Skin of body (tissue), 3 donors: ENCODE measurements at places on chromosomes 1 and 21. TPM values are rescaled to one million over a fixed set of nuclear protein-coding genes. Genes with fewer than 3 reads are reported as not detected.

The PTGER3 gene
- 18.2 TPM for total RNA-seq

The RTCA gene
- 23.7 TPM for total RNA-seq

The KLHL20 gene
- total RNA-seq, result 31.1 TPM

The KLHL21 gene
- 17.8 TPM for total RNA-seq

The TMEM183A gene
- total RNA-seq, result 44.7 TPM

The SLFNL1 gene
- 0.30 TPM for total RNA-seq

The DNM3 gene
- 5.2 TPM for total RNA-seq

GRCh38 chr1:221032637-221033280 lies 153.5 kb downstream of the HLX start:
- peak; percentile 60 for DNase-seq

- DNase-seq, result no peak
Measured at GRCh38 chr1:178418284-178418955, 78.3 kb downstream of the CLEC20A start.

DNA sequence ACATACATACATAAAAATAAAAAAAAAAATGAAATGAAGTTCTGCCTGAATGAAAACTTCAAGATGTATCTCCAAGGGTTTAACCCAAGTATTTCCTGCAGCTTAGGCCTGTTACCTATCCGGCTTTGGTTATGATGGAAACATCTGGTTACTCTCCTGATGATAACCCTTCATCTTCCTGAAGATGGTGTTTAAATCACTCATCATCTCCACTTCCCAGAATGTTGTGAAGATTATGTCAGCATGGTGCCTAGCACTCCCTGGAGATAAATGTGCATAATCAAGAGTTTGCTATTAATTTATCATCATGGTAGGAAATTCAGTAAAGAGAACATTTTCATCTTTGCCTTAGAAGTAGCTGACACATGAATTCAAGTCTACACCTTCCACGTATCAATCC lies 52.9 kb upstream of the ZNF326 start:
- DNase-seq, result no peak

DNA sequence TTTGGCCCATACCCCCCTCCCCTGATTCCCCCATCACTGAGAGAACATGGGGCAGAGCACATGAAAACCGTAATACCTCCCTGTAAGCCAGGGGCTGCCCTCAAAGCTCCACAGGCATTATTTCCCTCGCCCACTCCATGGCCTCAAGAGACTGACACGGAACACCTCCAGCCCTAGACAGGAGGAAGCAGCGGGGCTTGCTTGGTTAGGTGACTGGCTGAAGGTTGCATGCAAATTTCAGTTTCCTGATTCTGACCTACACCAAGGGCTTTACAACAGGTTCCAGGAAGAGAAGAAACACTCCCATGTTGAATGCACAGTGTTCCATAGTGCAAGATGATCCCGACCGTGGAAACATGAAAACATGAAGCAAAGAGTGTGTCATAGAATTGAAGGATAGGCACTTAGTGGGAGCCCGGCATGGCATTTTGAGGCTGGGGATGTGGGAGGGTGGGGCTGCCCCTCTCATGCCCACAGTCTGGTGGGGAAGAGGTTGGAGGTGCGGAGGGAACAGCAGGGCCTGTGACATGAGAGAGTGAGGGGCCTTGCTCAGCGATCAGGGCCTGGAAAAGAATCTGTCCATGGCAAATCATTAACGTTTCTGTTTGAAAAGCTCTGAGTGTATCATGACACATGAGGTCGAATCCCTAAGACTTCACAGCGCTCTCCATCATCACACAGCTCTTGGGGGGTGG lies 33.5 kb downstream of the GPR137B start:
- DNase-seq, result no peak

DNA sequence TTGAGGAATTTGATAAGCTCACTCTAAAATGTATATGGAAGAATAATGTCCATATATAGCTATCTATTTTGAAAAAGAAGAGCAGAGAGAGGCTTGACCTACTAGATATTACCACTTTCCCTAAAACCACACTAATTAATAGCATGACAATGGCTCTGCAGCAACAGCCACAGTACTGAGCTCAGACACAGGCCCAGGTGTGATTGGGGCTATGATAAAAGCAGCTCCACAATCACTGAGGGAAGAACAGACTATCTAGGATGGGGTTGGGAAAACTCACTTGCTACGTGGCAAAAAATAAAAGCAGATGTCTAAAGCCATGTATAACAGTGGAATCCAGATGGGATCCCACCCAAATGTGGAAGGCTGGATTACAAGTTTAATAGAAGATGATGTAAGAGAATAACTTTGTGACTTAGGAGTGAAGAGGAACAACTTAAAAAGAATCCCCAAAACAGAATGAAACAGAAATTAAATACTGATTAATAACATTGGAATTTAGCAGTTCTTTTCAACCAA lies 80.8 kb upstream of the RAB4A start:
- DNase-seq, result peak; percentile 28

DNA sequence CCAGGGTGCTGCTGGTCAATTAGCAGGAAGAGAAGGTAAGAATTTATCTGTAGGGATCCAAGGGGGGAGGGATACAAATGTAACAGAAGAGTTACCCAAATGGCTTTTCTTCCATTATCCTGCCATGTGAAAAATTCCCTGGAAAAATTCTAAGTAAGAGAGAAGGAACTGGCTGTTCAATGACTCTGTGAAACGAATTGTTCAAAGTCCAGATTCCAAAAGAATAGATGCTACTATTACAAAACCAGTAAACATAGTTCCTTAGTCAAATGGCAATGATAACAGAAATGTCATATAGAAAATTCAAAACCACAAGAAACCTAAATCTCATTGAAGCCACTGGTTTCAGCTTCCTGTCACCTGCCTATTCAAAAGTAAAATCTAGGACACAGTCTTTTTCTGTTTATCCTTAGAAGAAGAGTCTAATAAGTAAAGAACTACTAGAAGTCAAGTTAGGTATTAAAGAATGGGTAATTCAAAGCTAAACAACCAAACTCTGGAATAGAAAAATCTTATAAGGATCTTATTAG lies 102.6 kb downstream of the ZNF644 start:
- DNase-seq, result no peak

DNA sequence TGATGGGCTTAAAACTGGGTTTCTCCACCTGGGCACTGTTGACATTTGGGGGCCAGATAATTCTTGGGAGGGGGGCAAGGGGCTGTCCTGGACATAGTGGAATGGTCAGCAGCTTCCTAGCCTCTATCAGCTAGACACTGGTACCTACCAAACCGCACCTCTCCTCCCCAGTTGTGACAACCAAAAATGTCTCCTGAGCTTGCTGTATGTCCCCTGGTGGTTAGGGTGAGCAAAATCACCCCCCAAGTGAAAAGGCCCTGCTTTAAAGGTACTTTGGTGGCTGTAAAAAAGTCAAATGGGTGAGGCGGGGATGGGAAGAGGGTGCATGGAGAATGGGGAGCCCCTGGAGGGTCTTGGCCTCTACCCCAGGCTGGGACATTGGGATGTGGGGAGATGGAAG lies 182.0 kb downstream of the IGSF21 start:
- no peak for DNase-seq

DNA sequence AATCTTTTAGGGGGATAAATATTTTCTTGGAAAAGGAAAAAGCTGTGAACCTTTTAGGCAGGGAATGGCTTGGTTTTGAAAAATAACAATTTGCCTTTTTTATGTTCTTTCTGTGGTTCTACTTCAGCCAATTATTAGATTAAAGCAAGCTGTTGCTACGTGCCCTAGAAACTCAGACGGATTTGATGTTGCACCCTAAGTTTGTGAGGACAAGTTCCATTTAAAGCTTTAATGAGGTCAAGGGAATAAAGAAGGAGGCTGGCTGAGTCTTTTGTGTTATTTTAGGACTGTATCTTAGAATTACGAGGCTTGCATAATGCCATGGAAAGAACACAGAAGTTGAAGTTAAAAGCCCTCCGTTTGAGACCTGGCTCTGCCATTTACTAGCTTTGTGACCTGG lies 216.9 kb downstream of the NUF2 start:
- no peak for DNase-seq

DNA sequence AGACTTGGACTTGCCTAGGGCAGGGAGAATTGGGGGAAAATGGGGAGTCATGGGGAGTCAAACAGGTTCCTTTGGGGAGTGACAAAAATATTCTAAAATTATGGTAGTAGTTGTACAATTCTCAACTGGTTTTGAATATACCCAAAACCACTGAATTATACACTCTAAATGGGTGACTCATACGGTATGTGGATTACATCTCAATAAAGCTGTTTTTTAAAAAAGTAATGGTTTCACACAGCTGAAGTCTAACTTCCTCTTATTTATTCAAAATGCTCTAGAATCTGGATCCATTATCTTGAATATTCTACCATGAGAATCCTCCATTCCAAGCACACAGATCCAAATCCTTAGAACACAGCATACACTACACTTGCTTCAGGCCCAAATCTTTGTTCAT lies 11.1 kb downstream of the EIF4G3 start:
- DNase-seq, result no peak

GRCh38 chr1:33177996-33178540 lies 3.8 kb downstream of the TRIM62 start:
- DNase-seq, result no peak

DNA sequence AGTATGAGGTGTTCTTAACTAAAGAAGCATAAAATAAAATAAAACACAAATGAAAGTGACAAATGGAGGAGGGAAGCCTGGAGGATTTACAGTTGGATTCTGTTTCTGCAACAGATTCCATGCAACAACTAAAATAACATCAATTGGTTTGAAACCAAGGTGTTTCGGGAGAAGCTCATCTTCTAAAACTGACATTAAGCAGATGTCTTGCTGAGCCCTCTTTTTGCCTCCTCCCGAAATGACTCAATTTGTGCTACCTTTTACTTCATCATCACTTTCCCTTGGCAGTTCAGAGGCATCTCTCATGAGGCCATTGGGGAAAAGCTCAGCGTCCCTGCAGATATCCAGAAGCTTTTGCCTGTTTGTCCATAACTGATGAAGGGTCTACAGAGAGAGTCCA lies 121.6 kb upstream of the ADAR start:
- no peak for DNase-seq

DNA sequence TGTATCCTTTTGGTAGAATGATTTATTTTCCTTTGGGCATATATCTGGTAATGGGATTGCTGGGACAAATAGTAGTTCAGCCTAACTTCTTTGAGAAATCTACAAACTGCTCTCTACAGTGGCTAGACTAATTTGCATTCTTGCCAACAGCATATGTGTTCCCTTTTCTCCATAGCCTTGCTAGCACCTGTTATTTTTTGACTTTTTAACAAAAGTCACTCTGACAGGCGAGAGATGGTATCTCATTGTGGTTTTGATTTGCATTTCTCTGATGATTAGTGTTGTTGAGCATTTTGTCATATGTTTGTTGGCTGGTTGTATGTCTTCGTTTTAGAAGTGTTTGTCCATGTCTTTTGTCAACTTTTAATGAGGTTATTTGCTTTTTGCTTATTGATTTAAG lies 99.8 kb downstream of the UCK2 start:
- no peak for DNase-seq

DNA sequence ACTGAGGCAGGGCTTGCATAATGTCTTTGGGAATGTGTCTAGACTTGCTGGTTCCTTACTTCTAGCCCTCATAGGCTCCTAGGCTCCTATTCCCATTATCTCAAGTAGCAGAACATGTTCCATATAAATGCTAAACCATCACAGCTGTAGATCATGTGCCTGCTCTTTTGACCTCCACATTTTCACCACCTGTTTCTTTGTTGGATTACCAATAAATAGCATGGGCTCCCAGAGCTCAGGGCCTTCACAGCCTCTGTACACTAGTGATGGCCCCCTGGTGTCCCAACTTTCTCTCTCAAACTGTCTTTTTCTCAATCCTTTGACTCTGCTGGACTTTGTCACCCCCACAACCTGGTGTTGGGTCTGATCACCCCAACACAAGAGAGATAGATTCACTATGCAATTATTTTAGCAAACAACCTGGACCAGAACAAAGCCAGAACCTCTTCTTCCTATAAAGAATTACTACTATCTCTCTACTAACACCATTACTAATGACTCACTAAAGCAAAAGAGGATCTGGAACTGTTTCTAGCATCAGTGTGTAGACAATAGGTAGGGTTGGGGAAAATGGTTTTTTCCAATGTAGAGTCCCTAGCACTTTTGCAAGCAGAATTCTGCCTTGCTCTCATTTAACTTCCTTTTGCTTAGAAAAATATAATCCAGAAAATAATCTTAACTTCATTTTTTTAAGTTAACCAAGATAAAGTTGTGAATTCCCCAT lies 51.7 kb downstream of the WLS start:
- DNase-seq, result no peak

- no peak for DNase-seq
Measured at GRCh38 chr1:148385371-148386030, 97.6 kb downstream of the PPIAL4G start.

DNA sequence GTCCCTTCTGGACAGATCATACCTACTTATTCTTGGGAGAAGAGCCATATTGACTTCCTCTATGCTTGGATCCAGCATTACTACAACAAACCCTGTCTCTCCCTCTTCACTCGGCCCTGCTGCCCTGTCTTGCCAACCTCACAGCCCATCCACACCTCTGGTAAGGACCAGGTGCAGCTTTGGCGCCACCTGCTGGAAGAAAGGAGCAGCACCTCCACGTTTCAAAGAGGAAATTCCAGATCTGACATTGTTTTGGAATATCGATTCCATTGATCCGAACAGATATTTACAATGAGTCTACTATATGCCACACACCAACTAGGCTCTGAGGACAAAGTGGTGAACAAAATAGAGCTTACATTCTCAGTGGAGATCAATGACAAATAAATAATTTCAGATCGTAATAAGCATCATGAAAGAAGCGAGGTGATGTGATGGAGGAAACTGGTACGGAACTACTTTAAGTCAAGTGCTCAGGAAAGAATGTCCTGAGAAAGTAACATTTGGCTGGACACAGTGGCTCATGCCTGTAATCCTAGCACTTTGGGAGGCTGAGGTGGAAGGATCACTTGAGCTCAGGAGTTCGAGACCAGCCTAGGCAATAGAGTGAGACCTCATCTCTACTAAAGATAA lies 18.7 kb downstream of the MFSD2A start:
- DNase-seq, result peak; percentile 35

GRCh38 chr1:205824180-205824579 lies 11.2 kb upstream of the SLC41A1 start:
- no peak for DNase-seq

GRCh38 chr1:173954179-173954578 lies 37.1 kb upstream of the SERPINC1 start:
- DNase-seq, result no peak

GRCh38 chr1:66599346-66599745 lies 65.4 kb downstream of the SGIP1 start:
- DNase-seq, result no peak

- no peak for DNase-seq
Measured at GRCh38 chr1:1211541-1212441, 2.2 kb downstream of the TNFRSF4 start.

DNA sequence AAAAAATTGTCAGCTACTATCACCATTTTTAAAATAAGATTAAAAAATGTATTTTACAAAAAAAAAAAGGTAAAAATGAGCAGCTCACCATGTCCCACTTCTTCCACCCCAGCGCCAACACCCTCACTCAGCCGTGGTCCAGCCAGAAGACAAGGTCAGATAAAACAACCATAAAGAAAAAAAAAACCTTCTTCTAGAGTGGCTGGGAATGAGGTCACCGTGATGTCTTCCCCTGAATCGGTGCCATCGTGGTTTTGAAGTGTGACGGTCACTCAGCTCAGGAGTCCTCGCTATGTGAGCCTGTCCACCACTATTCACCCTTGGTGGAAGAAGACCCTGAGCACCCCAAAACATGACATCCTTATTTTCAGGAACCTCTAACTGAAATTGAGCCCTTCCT lies 38.1 kb downstream of the B3GALT5 start:
- no peak for DNase-seq
